IMR-90 (cell line): ENCODE measurements at places on chromosomes 3 and 15. TPM values are rescaled to one million over a fixed set of nuclear protein-coding genes. Genes with fewer than 3 reads are reported as not detected.

GRCh38 chr3:37859908-37860199 is 1.8 kb upstream of the CTDSPL start:
- no peak for DNase-seq

GRCh38 chr15:69478259-69478781 is 25.7 kb downstream of the RPLP1 start:
- DNase-seq: peak; percentile 44

DNA sequence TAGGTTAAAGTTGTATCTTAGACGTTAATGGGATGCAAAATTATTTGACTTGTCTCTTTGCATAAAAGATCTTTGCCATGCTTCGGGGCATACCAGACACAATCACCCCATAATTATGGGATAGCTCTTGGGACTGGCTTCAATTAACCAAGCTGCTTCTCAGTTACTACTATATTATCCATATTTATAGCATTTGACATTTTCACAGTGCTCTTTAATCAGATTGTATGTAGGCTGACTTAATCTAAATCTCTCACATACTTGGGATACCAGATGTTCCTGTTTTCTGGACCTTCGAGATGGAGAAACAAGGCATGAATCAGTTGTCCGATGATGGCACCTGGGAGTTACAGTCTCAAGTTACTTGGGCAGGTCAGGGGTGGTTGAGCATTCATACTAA is 27.2 kb upstream of the ABHD17C start:
- no peak for DNase-seq

- no peak for DNase-seq
These were observed 552.9 kb upstream of the KCNMB2 start for GRCh38 chr3:177983320-177983719.

- no peak for DNase-seq
These were observed 38.2 kb upstream of the CNOT10 start for GRCh38 chr3:32646761-32647160.

- no peak for DNase-seq
These were observed 10.3 kb downstream of the MYO1E start for GRCh38 chr15:59362331-59362730.

DNA sequence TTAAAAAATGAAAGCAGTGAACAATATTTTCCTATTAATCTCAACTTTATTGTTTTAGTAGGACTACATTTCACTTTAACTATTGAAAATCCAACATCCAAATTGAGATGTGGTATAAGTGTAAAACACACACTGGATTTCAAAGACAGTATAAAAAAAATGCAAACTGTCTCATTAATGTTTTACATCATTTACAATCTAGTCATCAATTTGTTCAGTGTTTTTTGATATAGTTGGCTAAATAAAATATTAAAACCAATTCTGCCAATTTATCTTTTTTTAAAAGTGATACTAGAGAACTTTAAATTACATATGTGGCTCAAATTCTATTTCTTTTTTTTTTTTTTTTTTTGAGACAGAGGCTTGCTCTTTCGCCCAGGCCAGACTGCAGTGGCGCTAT is 95.1 kb downstream of the NPTN start:
- no peak for DNase-seq

DNA sequence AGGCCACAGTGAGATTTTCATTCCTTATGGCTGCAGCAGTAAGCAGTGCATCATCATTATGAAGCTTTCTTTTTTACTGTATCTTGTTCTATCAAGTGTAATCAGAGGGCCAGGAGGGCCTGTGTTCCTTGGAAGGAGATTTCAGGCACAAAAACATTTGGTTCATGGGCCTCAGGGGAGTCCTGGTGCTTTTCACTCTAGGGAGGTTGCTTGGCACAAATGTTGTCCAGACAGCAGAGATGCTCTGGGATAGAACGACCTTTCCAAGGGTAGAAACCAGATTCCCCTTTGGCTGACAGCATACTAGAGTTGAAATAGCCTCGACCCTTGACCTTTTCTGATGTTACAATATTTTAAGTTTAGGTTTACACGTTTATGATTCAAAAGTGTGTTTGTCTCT is 95.3 kb upstream of the CLSTN2 start:
- no peak for DNase-seq

- DNase-seq: no peak
These were observed 47.9 kb downstream of the CDCP1 start for GRCh38 chr3:45098310-45098709.

- no peak for DNase-seq
These were observed 231.2 kb upstream of the ADAMTS9 start for GRCh38 chr3:64918989-64919388.

- peak; percentile 87 for DNase-seq
These were observed 7.9 kb upstream of the UBXN7 start for GRCh38 chr3:196440041-196440537.

DNA sequence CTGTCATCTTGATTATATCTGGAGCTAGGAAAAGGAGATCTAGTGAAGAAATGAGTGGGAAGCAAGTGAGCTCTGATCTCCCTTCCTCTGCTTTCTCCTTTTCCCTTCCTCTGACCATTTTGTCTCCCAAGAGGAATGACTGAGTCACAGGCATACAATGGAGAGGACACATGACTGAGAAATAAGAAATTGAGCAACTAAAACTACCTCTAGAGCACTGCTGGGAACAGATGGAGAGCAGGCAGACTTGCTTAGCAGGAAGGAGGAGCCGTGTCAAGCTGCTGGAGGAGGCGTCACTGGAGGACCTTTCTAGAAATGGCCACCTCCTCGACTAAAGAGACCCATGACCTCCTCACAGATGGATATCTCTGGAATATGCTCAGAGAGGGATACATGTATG is 66.9 kb upstream of the MYO5C start:
- peak; percentile 73 for DNase-seq

DNA sequence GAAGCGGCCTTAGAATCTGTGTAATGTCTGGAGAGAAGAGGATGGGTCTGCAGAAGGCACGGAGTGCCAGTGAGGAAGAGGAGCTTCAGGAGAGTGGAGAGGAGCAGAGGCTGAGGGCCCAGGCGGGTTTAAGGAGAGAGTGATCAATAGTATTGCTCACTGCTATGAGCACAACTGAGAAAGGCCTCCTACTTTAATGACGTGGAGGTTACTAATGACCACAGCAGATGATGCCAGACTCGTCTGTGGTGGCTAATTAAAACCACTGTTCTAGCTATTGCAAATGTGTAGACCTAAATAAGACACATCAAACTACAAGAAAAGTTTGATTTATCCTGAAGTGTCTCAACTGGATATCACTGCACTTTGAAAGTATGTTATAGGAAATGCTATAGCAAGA is 33.2 kb downstream of the MTMR10 start:
- no peak for DNase-seq

DNA sequence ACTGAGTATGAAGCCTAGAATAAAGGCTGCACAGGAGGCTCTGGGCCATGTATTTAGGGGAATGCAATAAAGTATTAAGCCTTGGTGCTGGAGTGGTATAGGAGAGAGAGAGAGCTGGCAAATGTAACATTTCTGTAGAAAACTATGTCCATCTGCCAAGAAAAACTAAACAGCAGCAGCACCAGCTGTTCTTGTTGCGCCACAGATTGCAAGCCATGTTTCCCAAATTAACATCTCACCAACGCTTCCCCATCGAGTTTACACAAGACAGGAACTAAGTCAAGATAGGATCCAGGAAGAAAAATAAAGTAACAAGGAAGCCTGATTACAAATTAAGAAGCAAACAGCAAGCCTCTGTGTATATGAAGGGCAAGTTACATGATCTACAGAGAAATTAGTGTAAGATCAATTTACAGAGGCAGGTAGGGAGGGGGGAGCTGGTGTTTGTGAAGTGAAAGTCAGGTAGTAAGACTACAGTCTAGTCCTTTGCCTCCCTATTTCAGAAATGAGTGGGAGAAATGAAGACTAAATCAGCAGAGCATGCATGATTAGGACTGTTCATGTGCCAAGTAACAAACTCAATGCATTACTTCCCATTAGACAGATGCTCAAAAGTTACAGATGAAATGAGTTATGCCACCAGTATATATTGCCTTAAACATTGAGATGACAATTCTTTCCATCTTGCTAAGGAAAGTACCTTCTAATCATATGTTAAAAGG is 900.5 kb downstream of the EPHA3 start:
- DNase-seq: peak; percentile 5

- no peak for DNase-seq
These were observed 57.1 kb downstream of the SHQ1 start for GRCh38 chr3:72791161-72791560.

DNA sequence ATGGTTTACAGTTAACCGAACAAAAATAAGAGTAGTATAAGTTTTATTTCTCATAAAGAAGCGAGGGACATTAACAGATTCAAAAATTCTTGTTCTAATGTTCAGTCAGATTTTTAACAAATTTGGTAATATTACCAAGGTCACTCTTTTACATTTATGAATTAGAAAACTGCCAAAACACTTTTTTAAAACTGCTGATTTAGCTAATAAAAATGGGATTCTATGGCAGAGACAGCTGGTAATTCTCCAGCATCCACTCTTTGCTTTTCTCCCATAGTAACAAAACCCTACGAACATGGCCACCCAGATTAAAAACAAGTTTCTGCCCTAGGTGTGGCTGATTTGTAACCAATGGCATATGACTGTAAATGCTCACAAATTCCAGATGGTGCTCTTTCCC is 71.2 kb downstream of the GPR160 start:
- no peak for DNase-seq

GRCh38 chr3:197338586-197338985 is 40.2 kb upstream of the DLG1 start:
- no peak for DNase-seq

GRCh38 chr3:187778726-187779125 is 33.5 kb upstream of the BCL6 start:
- DNase-seq: no peak

SST gene
- not detected in 2 replicates for total RNA-seq

WNT7A gene
- total RNA-seq: not detected in 2 replicates

IQCB1 gene
- total RNA-seq: 18.3 and 26.4 TPM in 2 replicates

C3orf85 gene
- not detected in 2 replicates for total RNA-seq

TMEM207 gene
- not detected in 2 replicates for total RNA-seq

IL16 gene
- under 0.01 and 0.18 TPM in 2 replicates for total RNA-seq
